ENCODE measurements at places on chromosomes 1 and 21.

- no peak for DNase-seq
Measured at GRCh38 chr1:92442351-92442750, 44.4 kb downstream of the GFI1 start.

DNA sequence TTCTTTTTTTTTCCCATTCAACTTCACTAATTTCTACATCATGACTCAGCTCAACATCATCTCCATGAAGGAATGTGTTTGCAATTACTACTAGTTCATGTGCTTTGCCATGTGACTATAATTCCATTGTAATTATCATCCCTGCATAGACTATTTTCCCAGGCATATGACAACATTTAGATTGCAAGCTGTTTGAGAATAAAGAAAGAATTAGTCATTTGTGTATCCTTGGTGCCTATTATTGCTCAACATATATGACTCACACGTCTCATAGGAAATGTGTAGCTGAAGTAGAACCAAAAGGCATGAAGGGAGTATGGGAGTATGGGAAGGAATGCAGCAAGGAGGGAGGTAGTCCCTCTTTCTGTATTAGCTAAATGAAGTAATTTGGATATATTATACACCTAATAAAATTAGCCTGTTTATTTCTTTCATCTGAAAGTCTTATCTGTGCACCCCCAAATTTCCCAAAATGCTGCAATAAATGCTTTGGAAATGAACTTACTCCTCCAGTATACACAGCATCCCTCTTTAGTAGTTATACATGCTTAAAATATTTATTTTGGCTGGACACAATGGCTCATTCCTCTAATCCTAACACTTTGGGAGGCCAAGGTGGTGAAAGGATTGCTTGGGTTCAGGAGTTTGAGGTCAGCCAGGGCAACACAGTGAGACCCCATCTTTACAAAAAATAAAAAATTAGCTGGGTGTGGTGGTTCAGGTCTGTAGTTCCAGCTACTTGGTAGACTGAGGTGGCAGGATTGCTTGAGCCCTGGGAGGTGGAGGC is 316.9 kb upstream of the ADGRL4 start:
- DNase-seq: no peak

- DNase-seq: no peak
Measured at GRCh38 chr1:182817802-182818201, 21.3 kb upstream of the DHX9 start.

DNA sequence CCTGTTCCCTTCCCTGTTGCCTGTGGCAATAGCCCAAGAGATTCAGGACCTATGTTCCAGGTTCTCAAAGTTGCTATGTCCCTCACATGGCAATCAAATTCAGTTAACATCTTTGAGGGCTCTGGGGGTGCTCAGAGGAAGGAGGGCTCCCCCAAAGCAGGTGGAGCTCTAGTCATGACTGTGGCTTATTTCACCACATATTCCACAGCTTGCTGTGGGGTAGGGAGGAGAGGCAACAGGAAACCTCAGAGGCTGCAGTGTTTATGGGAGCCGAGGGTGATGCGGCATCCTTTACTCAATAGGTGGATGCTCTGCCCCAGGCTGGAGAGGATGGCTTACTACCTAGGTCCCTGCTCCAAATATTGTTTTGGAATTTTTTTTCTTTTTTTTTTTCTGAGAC is 1.2 kb upstream of the MKNK1 start:
- no peak for DNase-seq

DNA sequence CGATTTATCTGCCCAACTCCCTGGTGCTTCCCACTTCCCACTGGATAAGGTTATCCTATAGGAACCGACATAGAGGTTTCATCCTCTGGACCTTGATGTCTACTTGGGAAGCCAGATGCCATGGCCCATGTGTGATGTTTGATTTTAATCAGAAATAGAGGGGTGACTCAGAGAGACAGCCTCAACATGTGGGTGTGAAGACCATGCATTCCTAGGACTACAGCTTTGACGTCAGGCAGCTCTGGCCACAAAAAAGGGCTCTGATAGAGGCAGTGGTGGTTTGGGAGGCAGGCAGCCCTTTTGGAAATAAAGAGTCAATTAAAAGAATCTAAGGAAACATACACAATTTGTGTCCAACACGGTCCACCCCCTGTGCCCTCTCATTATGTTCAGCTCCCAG is 5.2 kb upstream of the SH2D2A start:
- peak; percentile 46 for DNase-seq

- no peak for DNase-seq
Measured at GRCh38 chr1:155900161-155900560, 11.0 kb downstream of the RIT1 start.

- no peak for DNase-seq
Measured at GRCh38 chr1:10378081-10378841, 20.6 kb upstream of the PGD start.

DNA sequence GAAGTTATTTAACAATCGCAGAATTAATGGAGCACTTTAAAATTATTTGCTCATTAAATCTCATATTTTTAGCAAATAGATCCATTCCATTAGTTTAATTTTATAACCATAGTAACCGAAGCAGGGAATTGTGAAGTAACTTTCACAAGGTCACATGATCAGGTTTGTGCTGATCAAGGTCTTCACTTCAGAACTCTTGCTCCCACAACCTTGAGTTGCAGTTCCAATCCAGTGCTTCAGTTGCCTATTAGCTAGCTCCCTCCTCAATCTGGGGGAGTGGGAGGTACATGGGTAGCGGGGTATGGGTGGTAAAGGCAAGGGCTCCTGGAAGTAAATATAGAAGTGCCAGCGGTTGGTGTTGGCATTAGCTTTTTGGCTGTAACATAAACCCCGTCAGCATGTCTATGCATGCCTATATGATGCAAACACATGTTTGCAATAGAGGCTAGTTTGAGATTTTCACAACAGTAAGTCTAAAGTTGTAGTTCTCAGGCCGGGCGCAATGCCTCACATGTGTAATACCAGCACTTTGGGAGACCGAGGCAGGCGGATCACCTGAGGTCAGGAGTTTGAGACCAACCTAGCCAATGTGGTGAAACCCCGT is 5.8 kb downstream of the ATP5IF1 start:
- DNase-seq: no peak

DNA sequence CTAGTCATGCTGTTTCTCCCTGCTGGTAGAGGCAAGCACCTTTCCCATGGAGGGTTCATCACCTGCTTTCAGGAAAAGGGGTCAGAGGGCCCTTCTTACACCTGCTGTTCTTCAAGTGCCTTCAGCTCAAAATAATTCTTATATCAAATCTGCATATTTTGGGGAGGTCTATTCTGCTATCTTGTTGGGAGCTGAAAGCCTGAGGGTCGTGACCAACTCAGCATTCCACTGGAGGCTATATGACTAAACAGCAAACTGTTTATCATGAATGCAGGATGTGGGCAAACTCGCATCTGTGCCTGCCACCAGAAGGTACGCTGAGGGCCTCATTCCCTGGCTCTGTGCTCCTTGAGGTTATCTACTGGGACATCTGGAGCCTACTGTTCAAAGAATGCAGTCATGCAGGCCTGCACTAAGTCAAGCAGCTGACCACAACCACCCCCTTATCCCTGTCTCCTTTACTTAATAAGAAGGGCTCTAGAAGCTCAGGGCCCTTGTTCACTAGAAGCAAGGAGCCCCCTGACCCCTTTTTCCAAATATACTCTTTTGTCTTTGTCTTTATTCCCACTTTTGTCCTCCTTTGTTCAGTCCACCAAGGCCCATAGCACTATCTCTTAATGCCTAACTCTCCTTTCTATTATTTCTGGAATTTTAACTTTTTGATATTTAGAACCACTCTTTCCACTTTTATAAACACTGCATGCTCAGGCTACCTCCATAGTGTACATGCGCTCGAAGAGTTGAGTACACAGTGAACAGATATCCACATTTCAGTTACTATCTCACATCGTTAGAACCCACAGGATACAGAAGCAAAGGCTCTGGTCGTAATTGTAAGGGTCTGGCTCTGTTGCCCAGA is 4.5 kb upstream of the TRIM17 start:
- DNase-seq: no peak

DNA sequence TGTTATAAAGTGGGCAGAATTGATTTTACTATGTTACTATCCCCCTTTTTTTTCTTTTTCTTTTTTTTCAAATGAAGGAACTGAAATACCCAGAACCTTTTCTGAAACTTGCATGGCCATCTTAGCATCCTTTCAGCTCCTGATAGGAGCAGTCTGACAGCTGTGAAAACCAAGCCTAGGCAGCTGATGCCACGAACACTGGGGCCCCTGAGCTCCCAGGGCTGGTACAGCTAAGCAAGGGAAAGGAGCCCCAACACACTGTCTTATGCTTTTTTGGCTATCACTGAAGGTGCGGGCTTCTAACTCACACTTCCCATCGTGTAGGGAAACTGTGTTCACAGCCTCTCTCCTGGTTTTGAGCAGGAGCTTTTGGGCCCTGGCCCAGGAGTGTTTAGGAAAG is 23.0 kb upstream of the CAMK1G start:
- no peak for DNase-seq

DNA sequence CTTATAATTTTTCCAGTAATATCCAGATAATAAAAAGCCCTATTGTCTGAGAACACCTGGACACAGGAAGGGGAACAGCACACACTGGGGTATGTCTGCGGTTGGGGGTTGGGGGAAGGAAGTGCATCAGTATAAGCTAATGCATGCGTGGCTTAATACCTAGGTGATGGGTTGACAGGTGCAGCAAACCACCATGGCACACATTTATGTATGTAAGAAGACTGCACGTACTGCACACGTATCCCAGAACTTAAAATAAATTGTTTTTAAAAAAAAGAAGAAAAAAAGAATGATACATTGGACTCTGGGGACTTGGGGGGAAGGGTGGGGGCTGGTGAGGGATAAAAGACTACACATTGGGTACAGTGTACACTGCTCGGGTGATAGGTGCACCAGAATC is 144.9 kb upstream of the C1orf174 start:
- no peak for DNase-seq

- DNase-seq: no peak
Measured at GRCh38 chr1:61754545-61754944, 12.3 kb downstream of the PATJ start.

DNA sequence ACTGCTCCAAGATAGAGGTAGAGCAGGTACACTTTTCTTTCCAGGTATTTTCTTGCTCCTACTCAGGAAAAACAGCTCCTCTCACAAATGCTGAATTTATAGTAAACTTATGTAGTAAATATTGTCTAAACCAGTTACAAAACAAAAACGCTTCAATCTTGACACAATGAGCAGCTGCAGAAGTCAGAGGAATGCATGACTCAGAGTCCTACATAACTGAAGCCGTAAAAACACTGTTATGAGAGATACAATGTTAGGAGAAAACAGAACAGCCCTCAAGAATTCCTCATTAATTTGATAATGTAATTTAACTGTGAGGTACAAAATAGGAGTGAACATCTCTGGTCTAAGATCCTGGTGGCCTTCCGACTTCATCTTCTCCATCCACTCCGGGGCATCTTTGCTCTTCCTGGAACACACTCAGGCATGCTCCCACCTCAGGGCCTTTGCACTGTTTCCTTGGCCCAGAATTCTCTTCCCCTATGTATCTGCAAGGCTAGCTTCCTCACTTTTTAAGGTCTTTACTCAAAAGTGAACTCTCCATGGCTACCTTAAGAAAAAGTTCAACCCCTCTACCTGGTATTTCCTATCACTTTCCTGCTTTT is 138.5 kb downstream of the SLC45A1 start:
- DNase-seq: no peak

GRCh38 chr1:97727029-97727428 is 193.8 kb downstream of the DPYD start:
- no peak for DNase-seq

- DNase-seq: peak; percentile 85
Measured at GRCh38 chr1:2049718-2050431, at the start of gene PRKCZ. TSS of gene PRKCZ (plus strand) at chr1:2050411. CDS start at chr1:2050631, 220 bp downstream.

DNA sequence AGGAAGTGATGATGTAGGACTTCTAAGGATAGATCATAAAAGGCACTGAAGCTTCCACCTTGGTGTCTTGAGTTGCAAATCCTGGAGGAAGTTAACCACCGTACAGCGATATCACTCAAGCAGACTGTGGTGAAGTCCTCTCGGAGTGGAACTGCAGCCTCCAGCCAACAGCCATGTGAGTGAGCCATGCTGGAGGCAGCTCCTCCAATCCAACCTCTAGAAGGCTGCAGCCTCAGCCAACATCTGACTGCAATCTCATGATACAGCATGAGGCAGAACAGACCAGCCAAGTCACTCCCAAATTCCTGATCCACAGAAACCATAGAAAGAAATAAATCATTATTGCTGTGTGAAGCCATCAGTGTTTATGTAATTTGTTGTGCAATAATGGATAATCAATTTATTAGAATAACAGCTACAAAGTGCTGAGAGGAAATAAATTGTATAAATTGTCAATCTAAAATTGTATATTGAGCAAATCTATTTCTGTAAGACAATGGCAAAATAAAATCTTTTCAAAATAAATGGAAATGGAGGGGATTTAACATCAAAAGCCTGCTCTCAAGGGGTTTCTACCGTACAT is 65.0 kb downstream of the PRSS38 start:
- DNase-seq: no peak

- no peak for DNase-seq
Measured at GRCh38 chr1:201251851-201252430, 31.4 kb upstream of the PKP1 start.

DNA sequence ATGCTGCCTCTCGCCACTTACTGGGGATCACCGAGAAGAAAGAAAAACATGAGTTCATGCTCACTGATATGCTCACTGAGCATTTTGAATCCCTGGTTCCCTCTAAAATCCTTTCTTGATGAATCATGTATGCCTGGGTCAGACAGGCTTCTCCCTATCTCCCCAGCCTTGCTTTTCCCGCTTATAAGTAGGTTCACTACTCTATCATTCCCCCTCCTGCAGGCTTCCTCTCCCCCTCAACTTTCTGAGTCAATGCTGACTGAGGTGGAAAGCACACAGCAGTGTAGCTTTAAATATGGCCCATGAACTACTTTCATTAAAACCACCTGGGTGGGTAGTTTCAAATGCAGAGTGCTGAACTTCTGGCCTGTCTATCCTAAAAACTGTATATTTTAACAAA is 41.7 kb downstream of the FMO4 start:
- no peak for DNase-seq

DNA sequence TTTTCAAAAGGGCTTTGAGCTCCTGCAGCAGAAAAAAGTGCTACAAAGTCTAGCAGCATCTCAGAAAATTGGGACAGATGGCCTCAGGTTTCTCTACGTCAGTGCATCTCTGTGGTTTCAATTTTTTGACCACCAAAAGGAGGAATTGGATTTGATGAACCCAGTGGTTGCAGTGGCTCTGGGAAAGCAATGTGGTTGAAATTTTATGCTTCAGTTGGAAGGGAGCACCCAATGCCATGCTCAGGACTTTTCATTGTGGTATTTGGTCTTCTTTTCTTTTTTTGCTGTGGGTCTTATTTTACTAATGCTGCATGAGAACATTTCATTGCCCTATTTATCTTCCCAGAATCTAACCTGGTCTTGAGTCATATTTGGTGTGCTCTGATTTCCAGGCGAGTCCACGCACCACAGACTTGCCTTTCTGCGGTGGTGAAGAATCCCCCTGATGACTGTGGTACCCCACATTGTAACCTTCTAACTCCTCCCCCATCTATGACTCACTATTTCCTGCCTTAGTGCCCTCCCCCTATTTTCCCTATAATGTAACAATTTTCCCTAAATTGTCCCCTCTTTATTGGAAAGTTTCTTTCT is 56.7 kb downstream of the S1PR1 start:
- DNase-seq: peak; percentile 50
